Globus pallidus (tissue), 1 donor: ENCODE measurements at places on chromosomes 1 and 21.

DNA sequence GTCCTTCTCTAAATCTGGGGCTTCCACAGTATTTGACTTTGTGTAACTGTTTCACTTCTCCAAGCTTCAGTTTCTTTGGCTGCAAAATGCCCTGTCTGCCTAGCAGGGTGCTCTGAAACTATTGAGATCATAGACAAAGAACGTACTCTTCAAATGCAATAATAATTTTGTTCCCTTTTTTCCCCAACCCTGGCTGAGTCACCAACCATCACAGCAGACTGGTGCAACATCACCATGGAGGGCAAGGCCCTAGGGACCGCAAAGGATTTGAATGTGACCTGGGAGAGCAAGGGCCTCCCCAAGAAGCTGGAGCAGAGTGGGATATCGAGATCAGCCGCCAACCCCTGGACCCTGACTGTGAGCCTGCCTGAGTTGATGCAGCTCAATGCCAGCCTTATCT lies 115.0 kb downstream of the FCRL5 start:
- no peak for DNase-seq

- no peak for DNase-seq
These were observed 36.0 kb upstream of the LHX4 start for GRCh38 chr1:180194048-180194425.

- DNase-seq = no peak
These were observed 427.8 kb upstream of the ZP4 start for GRCh38 chr1:238318294-238319110.

DNA sequence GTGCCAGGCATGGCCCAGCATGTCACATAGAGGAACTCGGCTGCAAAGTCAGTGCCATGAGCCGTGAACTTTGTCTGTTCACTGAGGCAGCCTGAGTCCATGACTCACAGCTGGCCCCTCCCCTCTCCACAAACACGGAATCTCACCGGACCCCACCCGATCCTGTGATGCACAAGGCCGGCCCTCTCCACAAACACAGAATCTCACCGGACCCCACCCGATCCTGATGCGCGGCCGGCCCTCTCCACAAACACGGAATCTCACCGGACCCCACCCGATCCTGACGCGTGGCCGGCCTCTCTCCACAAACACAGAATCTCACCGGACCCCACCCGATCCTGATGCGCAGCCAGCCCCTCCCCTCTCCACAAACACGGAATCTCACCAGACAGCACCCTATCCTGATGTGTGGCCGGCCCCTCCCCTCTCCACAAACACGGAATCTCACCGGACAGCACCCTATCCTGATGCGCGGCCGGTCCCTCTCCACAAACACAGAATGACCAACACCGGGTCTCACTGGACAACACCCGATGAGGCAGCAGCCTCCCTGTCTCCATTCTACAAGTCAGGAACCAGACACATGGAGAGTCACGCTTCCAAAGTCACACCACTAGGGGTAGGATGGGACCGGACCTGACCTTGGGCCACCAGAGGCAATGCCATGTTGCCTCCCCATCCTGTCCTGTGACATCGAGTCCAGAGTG lies 39.6 kb upstream of the GPR153 start:
- DNase-seq = no peak

GRCh38 chr21:43339668-43340067 lies 87.3 kb downstream of the SIK1 start:
- no peak for DNase-seq
